ENCODE measurements at places on chromosomes 13 and 19.

DNA sequence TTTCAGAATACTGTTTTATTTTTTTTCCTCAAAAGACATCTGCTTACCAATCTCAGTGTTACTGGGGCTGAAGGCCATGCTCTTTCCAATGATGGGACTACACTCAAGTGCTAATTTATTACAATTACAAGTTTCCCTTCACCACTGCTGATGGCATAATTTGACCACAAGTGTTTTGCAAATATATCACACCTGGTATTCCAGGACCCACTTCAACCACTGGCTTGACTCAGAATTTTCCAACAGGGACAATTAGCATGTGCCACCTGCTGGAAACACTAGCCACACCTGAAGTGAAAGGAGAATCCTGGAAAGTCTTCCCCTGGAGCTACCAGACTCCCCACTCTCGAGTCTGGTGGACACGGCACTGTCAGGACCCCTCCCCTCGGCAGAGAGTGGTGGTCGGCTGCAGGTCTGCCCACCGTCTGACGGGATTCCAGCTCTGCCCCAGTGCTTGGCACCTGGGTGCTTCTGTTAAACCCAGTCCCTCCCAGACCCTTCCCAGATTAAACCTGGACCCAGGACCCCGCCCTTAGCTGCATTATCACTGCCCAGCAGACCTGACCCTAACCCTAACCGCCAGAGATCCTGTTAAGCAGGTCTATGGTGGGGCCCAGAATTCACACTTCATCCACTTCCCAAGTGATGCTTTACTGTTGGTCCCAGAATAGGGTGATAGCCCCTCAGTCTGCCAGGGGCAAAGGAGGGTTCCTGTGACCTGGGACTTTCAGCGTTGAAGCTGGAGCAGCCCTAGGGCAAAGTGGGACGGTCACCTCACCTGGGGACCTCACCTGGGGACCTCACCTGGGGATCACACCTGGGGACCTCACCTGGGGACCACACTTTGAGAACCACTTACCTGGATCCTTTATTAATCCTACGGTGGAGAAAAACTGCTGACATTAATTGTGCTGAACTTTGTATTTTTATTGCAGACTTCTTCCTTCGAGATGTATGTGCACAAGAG, 17.6 kb upstream of the RASA3 start:
- DNase-seq = no peak

GRCh38 chr19:46386996-46387712, 26.2 kb downstream of the CCDC8 start:
- DNase-seq = no peak

DNA sequence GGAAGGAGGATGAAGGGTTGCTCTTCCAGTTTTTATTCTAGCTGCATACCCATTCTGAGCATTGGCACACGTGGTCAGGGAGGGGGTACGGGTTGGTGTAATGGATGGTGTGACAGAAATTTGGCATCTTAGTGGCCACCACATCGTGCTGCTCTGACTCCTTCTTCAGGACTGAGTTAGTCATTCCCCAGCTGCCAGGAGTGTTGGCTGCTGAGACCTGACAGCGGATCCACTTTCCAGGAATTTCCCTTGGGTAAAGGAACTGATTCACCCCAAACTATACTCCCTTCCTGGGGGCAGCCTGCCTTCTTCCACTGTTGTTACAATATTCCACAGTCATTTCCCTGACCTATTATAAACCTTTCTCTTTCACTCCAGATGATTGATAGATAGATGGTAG, 595.5 kb upstream of the KLHL1 start:
- DNase-seq = no peak

DNA sequence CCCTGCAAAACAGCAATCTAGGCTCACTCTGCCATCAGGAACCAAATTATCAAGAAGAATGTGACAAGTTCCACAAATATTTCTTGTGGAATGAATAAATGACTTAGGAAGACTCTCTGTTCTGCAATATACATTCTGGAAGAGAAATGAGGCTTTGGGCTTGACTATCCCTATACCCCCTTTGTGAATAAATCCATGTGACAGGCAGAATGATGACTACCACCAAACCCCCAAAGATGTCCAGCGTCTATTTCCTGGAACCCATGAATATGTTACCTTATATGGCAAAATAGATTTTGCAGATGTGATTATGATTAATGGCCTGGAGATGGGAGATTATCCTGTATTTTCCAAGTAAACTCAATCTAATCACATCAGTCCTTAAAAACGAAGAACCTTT, 139.3 kb downstream of the ENOX1 start:
- no peak for DNase-seq

GRCh38 chr13:99041337-99041736, 63.5 kb upstream of the DOCK9 start:
- DNase-seq = no peak

GRCh38 chr19:56133858-56134653, 7.0 kb upstream of the ZNF444 start:
- DNase-seq = no peak

DNA sequence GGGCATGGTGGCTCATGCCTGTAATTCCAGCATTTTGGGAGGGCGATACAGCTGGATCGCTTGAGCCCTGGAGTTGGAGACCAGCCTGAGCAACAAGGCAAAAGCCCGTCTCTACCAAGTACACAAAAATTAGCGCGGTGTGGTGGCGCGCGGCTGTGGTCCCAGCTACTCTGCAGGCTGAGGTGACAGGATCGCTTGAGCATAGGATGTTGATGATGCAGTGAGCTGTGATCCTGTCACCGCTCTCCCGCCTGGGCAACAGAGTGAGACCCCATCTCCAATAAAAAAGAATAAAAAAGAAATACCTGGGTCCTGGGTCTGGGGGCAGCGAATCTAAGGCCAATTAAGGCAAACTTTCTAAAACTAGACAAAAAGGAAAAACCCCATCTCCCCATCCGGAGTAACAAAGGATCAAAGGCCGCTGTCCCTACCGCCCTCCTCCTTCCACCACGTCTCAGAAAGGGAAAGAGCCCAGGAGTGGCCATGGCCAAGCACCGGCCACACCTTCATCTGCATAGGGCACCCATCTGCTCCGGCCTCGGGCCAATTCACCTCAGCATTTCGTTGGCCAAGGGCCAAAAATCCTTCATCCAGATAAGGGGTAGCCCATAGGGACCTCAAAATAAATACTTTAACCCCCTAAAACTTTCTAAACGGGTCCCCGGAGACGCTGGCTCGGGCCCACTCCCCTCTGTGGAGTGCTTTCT, 851 bp downstream of the ZNF320 start:
- DNase-seq = no peak
